Renal cortical epithelial cell (primary cell): ENCODE measurements at places on chromosomes 5 and 9. TPM values are rescaled to one million over a fixed set of nuclear protein-coding genes. Genes with fewer than 3 reads are reported as not detected.

Gene CARTPT
- total RNA-seq: not detected in 2 replicates

Gene LMX1B
- total RNA-seq: 0.17 TPM in 1 of 2 replicates, not detected in the other

Gene IFNA2
- total RNA-seq: not detected in 2 replicates

Gene ZNG1E
- total RNA-seq: 23.4 and 45.0 TPM in 2 replicates

Gene ANXA2R
- 0.52 and 3.0 TPM in 2 replicates for total RNA-seq
